ENCODE measurements at places on chromosomes 4 and X.
A peak's percentile ranks its signal among the peaks of the same experiment; 100 is the strongest.

- no peak for DNase-seq
These were observed 192.7 kb downstream of the ANAPC10 start for GRCh38 chr4:144905286-144905685.

DNA sequence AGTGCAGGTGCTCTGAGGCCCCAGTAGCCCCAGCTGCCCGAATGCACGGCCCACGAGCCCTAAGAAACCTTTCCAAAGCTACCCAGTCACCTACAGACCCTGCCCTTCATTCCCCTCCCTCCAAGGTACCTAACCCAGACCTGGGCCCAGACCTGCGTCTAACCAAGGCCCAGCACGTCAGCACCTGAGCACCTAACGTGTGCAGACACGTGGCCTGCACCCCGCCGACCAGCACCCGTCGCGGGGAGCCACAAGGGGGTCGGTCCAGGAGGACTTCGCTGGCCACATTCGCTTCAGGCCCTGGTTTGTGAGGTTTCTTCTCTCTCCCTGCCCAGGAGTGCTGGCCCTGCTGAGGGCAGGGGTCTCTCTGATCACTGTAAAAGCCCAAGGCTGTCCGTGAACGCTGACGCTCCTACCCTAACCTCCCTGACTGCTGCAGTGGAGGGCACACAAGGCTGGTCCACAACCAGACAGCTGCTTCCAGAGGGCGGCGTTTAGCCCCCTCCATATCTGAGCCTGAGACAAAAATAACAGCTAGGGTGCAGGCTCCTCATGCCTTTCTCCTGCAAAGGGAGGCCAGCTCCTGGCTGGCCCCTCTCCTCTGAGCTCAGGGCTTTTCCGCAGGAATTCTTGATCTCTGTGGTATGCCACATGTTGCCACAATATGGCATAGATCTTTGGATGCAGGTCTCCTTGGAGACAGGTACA is 31.8 kb downstream of the WDR1 start:
- no peak for DNase-seq

GRCh38 chr4:29551821-29552220 is 1168.3 kb upstream of the PCDH7 start:
- DNase-seq: no peak

DNA sequence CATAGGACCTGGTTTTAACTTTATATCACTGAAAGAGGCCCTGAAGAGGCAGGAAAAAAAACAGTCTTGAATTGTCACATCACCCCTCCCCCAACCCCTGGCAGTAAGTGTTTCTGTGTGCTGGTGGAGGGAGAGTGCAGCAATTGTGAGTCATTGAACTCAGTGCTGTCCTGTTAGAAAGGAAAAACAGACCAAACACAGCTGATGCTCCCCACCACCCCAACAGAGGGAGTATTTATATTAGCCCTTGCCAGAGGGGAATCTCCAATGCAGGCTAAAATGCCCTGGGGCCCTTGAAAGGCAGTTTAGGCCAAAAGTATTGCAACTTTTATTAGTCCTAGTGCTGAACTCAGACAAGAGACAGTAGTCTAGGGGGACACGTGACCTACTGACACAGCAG is 197.8 kb upstream of the AGTR2 start:
- no peak for DNase-seq

DNA sequence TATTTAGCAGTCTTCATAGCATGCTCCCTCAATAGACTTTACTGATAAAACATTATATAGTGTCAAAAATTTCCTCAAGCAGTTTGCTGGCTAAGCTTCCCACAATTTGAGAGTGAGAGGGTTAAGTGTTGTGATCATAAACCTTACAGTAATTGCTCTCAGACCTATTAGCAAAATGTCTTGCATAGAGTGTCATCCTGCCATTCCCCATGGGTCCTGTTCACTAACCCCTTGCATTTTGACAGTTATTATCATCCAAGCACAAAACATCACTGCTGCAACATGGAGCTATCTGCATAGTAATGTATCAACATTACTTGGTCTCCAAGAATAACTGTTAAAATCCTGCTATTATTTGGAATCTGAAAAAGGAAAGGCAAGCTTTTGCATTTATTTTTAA is 196.1 kb upstream of the GK2 start:
- no peak for DNase-seq

DNA sequence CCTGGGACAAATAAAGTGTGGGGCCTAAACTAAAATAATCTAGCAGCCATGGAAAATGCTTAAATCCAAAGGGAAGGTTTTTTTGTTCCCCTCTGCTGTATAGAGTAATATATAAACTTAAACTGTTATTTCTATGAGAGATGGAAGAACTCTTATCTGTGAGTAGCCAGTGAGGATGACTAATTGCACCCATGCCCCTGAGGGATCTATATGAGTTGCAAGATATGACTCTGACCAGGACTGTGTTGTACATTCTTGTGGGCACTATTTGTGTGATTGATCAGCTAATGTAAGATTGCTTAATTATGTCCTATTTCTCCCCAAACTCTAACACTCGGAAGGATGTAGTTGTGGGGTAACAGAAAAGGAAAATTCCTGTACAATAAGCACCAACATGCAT is 35.2 kb upstream of the AMBN start:
- DNase-seq: no peak

DNA sequence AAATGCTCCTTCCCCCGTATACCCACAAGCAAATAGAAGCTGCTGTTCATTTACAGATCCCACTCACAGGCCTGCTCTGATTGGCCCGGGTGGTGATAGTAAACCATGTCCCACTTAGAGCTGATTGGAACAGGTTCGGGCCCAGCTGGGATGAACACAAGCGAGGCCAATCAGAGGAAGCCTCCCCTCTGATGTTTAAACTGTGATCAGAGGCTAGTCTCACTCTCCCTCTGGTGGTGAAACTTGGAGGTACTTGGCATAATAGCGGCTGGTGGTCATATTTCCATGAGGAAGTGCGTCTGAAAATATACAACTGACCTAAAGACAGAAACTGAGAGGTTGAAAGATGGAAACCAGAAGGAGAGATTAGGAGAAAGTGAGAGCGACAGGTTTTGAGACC is 51.5 kb upstream of the TRPC3 start:
- DNase-seq: peak; percentile 9

DNA sequence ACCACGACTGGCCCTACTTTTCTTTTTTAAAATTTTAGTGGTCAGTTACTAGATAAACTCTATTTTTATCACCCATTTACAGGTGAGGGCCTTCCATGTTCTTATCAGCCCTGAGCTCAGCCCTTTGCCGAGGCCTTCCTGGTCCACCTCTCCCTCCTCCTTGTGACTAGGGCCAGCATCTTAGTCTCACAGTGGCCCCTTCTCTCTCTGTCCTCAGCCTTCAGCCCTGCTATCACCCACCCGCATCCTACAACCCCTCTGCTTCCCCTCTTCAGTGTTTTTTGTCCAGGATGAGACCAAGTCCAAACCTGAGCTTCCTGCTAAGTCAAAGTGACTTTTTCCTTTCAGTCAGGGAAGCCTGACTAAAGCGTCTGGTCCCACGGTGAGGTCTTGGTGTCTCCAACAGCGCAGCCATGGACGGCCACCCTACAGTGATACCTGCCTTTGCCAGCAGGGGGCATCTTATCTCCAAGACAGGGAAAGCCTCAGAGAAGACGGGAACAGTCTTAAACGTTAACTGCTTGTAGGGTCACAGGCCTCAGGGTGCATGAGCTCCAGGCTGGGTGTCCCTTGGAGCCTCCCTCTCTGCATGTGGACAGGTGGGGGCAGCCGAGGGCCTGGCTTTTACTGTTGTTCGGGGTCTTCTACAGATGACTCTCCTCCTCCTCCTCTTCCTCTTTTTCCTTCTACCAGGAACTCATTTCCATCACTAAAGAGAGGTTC is 11.7 kb upstream of the GAGE10 start:
- DNase-seq: peak; percentile 72

DNA sequence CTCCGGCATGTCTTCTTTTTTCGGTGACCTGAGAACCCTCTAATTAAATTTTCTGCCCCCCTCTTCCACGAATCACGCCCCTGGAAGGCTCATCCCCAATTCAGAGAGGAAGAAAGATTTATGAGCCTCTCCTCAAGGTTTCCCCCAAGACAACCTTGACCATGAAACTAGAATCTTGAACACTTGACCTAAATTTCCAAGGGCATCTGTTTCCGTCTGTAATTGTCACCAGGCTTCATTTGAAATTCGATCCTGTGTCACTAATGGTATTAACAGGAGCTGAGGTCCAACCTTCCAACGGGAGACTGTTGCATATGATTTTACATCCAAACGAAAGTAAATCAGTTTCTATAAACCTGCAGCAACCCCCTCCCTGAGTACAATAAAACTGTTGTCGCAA is 139.9 kb upstream of the ZIC3 start:
- DNase-seq: no peak

GRCh38 chr4:81256059-81256970 is 41.3 kb upstream of the PRKG2 start:
- DNase-seq: no peak

DNA sequence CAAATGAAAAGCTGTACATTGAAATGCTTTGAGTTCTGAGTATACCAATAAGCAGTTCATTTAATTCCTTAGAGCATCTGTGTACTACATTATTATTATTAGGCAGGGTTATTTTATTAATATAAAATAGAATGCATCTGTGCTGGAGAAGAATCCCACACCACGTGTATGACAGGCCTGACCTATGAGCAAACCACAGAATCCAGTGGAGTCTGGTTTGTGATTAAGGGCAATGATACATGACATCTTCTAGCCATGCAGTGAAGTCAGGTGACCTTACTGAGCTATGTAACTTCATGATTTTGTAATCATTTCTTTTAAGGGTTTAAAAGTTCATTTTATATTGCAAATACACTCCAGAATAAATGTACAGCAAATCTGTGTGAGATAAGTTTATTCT is 1165.0 kb upstream of the TENM3 start:
- DNase-seq: no peak

DNA sequence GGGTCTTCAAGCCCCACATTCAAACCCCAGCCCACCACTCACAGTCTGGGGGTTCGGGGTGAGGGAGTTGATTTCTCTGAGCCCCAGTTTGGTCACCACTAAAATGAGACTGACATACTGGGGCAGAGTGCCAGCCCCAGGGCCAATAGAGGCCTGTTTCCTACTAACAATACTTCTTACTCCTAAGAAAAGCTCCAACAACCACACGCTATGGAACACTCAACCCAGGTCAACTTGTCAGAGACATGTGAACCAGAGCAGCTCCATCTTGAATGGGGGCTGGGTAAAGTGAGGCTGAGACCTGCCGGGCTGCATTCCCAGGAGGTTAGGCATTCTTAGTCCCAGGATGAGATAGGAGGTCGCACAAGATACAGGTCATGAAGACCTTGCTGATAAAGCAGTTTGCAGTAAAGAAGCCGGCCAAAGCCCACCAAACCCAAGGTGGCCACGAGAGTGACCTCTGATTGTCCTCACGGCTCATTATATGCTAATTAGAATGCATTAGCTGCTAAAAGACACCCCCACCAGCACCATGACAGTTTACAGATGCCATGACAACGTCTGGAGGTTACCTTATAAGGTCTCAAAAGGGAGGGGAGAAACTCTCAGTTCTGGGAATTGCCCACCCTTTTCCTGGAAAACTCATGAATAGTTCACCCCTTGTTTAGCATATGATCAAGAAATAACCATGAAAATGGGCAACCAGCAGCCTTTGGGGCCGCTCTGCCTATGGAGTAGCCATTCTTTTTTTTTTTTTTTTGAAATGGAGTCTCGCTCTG is 26.6 kb upstream of the HTRA3 start:
- no peak for DNase-seq
